ENCODE measurements at places on chromosomes 12 and 14. TPM values are rescaled to one million over a fixed set of nuclear protein-coding genes. Genes with fewer than 3 reads are reported as not detected.

The ADCY6 gene
- total RNA-seq = 33.4 TPM

The KRT7 gene
- 33.6 TPM for total RNA-seq

The PLEKHG7 gene
- total RNA-seq = 6.1 TPM

The LALBA gene
- total RNA-seq = not detected

The TBC1D30 gene
- 15.7 TPM for total RNA-seq

The FLVCR2 gene
- total RNA-seq = 31.4 TPM

The OR4N2 gene
- total RNA-seq = not detected

The CAPZA3 gene
- total RNA-seq = not detected

The SDSL gene
- total RNA-seq = 15.5 TPM

The LTB4R2 gene
- 14.0 TPM for total RNA-seq

The CLEC9A gene
- 0.12 TPM for total RNA-seq

The KCNC2 gene
- total RNA-seq = not detected

The LMNTD1 gene
- 14.9 TPM for total RNA-seq

The GALNT16 gene
- total RNA-seq = 4.1 TPM

The HOXC13 gene
- not detected for total RNA-seq

The RPL10L gene
- not detected for total RNA-seq

The GPR132 gene
- total RNA-seq = 6.9 TPM

The KRT71 gene
- total RNA-seq = not detected

The SERPINA6 gene
- 0.34 TPM for total RNA-seq

The EXD2 gene
- 25.7 TPM for total RNA-seq

The NDUFA9 gene
- 79.1 TPM for total RNA-seq

The TPH2 gene
- total RNA-seq = not detected

The GDF3 gene
- total RNA-seq = not detected

The KRT73 gene
- not detected for total RNA-seq

The PPP1R3E gene
- total RNA-seq = 14.5 TPM

The TBX5 gene
- 20.8 TPM for total RNA-seq

The TSHR gene
- total RNA-seq = not detected

The SOCS2 gene
- 35.6 TPM for total RNA-seq

The LYZ gene
- total RNA-seq = 186 TPM

The NTF3 gene
- 1.1 TPM for total RNA-seq

The TAS2R9 gene
- not detected for total RNA-seq

The LPAR5 gene
- total RNA-seq = 1.9 TPM

The AICDA gene
- 0.58 TPM for total RNA-seq

The GPRC5D gene
- total RNA-seq = not detected

The ART4 gene
- 1.1 TPM for total RNA-seq

The MIPOL1 gene
- total RNA-seq = 11.5 TPM
